Activated CD8-positive, alpha-beta T cell treated with anti-CD3 and anti-CD28 coated beads for 36 hours (primary cell): ENCODE measurements at places on chromosomes 12 and 14. TPM values are rescaled to one million over a fixed set of nuclear protein-coding genes. Genes with fewer than 3 reads are reported as not detected.

FLRT2 gene
- not detected for total RNA-seq

DNA sequence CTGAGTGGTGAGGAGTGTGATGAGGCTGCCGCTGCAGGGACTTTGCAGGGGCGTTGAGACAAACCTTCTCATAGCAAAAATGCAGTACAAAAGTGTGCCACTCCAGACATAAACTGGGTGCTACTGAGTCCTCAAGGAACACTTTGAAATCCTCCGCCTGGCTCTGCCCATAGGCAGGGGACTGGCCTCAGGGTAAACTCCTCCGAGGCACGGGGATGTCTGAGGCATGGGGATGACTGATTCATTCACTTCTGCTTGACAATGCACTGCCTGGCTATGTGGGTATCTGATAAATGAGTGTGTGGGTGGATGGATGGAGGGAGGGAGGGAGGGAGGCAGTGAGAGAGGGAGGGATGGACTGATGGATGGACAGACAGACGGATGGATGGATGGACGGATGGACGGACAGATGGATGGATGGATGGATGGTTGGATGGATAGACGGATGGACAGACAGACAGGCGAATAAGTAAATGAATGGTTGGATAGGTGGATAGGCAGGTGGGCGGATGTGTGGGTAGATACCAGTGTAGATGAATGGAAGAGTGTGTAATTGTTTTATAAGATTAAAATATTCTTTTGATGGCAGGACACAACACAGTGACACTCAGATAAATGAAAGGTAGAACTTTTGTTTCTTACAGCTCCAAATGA lies 2.1 kb upstream of the BDKRB2 start:
- no peak overlapping the region for H3K27ac ChIP-seq
- no peaks in the 10 kb centered on the region for H3K36me3 ChIP-seq
- peaks cover 10% of the 10 kb centered on the region for H3K4me1 ChIP-seq
- no peak overlapping the region for H3K4me3 ChIP-seq
- no peak for DNase-seq

GRCh38 chr14:40494483-40494882 lies 1062.2 kb upstream of the FBXO33 start:
- no peaks in the 10 kb centered on the region for H3K4me1 ChIP-seq
- DNase-seq: no peak
- H3K27me3 ChIP-seq: no peaks in the 10 kb centered on the region
- no peak overlapping the region for H3K4me3 ChIP-seq
- no peak overlapping the region for H3K27ac ChIP-seq

DNA sequence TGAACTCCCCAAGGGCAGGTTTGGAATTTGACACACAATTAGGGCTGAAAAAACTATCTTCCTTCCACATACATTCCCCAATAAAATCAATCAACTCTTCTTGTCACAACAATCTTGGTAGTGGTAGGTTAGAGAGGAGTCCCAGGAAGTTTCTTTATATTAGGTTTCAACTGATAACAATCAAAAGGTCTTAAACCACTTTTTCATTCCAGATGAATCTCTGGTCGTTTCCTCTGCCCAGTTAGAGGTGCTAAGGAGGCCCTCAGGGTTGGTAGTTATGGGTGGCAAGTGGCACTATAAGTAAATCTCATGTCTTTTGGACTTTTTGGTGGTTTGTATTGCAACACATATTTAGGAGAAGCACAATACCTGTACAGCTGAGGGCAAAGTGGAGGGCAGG lies 1.7 kb upstream of the SLC38A2 start:
- no peak for DNase-seq
- peaks cover 29% of the 10 kb centered on the region for H3K36me3 ChIP-seq
- peaks cover 4% of the 10 kb centered on the region for H3K27me3 ChIP-seq
- peak overlapping the region; percentile 99 for H3K27ac ChIP-seq
- H3K4me1 ChIP-seq: peaks cover 45% of the 10 kb centered on the region

SLC6A13 gene
- not detected for total RNA-seq

DNA sequence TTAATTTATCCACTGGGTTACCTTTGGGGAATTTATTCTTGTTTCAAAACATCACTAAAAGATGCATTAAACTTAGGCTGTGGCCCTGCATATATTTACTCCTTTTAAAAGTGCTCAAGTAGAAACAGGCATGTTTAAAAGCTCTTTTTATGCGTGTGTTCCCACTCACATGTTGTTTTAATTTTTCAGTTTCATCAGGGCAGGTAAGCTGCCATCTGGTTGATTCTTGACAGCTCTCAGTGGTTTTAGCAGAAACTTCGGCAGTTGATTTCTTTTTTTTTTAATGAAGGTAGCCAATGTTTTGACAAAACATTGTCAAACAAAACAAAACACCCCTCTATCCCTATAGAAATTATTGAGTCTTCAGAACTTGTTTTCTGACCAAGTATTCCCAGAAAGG lies 89.6 kb upstream of the LGR5 start:
- no peak for DNase-seq
- no peaks in the 10 kb centered on the region for H3K4me1 ChIP-seq
- peaks cover 6% of the 10 kb centered on the region for H3K27me3 ChIP-seq
- no peak overlapping the region for H3K27ac ChIP-seq

- H3K4me1 ChIP-seq: peaks cover 27% of the 10 kb centered on the region
- peaks cover 1% of the 10 kb centered on the region for H3K27me3 ChIP-seq
- peak; percentile 38 for DNase-seq
- H3K36me3 ChIP-seq: peaks cover 2% of the 10 kb centered on the region
- H3K4me3 ChIP-seq: peak overlapping the region; percentile 54
- H3K27ac ChIP-seq: peak overlapping the region; percentile 89
These were observed 314.3 kb upstream of the OR4E1 start for GRCh38 chr14:21987937-21988336.

- H3K4me1 ChIP-seq: no peaks in the 10 kb centered on the region
- no peaks in the 10 kb centered on the region for H3K27me3 ChIP-seq
- H3K36me3 ChIP-seq: no peaks in the 10 kb centered on the region
- H3K27ac ChIP-seq: peak overlapping the region; percentile 50
These were observed 4.8 kb upstream of the AMN start for GRCh38 chr14:102917469-102918211.

DNA sequence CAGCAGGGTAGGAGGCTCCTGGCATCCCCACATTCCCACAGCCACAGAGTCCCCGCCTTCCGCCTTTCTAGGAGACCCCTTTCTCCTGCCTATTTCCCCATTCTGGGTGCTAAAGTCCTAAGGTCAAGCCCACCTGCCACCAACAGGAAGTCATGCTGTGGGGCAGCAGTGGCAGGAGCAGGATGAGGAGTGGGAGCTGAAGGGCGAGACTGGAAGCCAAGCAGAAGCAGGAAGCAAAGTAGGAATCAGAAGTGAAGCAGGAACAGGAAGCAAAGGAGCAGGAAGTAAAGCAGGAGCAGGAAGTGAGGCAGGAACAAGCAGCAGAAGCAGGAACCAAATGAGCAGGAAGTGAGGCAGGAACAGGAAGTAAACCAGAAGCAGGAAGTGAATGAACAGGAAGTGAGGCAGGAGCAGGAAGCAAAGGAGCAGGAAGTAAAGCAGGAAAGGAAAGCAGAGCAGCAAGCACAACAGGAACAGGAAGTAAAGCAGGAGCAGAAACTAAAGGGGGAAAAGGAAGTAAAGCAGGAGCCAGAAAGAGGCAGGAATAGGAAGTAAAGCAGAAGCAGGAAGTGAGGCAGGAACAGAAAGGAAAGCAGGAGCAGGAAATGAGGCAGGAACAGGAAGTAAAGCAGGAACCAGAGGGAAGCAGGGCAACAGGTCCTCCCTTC lies 38.3 kb upstream of the RIMBP2 start:
- peaks cover 7% of the 10 kb centered on the region for H3K36me3 ChIP-seq
- DNase-seq: no peak
- no peak overlapping the region for H3K4me3 ChIP-seq
- no peaks in the 10 kb centered on the region for H3K27me3 ChIP-seq
- H3K4me1 ChIP-seq: peaks cover 7% of the 10 kb centered on the region

DNA sequence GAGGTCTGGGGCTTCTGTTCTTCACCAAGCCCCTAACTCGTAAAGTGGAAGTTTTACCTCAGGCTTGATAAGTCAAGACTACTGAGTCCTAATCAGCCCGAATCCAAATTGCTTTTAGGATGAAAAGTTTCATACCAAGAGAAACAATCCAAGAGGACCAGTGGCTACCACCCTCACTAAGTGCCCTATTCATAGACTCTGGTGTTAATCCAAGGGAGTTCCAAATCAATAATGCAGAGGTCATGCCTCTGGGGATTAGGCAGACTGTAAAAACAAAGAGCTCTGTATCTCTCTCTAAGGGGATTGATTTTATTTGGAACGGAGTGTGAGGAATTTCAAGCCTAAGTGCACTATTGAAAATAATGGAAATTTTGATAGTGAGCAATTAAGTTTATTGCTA lies 76.3 kb upstream of the LMNTD1 start:
- H3K4me3 ChIP-seq: no peak overlapping the region
- peaks cover 9% of the 10 kb centered on the region for H3K4me1 ChIP-seq
- no peak for DNase-seq
- H3K36me3 ChIP-seq: no peaks in the 10 kb centered on the region
- no peak overlapping the region for H3K27ac ChIP-seq
- no peaks in the 10 kb centered on the region for H3K27me3 ChIP-seq

DNA sequence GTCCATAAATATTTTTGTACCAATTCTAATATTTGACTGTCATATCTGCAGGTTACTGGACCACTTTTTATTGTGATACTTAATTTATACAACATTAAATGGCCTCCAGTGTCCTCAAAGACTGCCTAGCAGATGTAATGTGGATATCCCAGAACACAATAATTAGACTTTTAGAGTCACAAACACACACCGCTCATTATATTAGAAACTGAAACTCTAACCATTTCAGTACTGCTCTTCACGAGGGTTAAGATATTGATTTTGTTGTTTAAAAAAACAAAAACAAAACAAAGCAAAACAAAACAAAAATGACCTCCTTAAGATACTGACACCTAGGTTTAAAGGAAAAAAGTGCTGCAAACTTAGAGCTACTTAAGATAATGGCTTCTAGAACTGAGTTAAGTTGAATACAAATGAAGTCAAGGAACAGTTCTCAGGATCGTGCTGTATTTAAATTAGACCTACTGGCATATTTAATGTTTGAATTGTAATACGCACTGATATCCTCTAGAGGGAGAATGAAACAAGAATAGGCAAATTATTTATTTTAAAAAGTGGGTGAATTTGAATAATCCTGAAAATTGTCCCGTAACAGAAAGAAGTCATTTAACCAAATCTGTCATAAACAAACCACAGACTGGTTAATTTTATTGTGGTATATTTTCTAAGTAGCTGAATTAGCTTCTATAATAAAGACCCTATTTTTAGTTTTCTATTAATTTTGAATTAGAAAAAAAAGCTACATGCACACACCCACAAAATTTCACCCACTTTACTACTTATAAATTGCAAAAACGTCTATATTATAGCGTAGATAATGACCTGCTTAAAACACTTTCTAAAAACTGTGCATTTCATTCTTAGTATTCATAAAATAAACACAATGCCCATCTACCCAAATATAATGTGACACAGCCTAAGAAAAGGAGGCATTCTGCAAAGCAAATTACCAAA lies 395.2 kb upstream of the DCN start:
- no peak overlapping the region for H3K27ac ChIP-seq
- H3K36me3 ChIP-seq: no peaks in the 10 kb centered on the region
- H3K4me3 ChIP-seq: peak overlapping the region; percentile 65
- H3K4me1 ChIP-seq: peaks cover 15% of the 10 kb centered on the region
- DNase-seq: no peak

GRCh38 chr12:49889361-49890095 lies 14.2 kb downstream of the FAIM2 start:
- DNase-seq: no peak
- no peak overlapping the region for H3K27ac ChIP-seq
- peaks cover 2% of the 10 kb centered on the region for H3K4me1 ChIP-seq
